Fibroblast of gingiva (primary cell): ENCODE measurements at places on chromosomes 1 and 21.

DNA sequence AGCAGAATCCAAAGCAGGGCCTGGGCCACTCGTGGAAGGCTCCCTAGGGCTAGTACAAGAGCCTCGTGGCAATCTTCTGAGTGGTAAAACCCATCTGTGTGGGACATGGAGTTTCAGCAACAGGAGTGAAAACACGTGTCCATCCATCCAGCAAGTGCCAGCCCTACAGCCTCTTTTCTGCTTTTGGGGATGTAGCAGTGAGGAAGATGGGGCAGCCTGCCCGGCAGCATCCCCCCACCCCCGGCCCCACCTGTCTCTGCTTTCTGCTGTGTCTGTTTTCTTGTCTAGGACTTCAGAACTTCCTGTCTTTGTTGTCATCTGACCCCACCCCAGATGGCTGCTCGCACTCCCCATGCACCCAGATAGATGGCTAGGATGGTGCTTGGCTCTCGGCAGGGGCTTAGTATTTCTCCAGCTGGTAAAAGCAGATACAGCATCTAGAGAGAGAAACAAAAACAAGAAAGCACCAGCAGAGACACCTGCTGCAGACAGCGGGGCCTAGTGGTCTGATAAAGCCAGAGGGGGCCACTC, 1.5 kb downstream of the CPTP start:
- no peak for DNase-seq

- DNase-seq = no peak
These were observed 6.1 kb downstream of the CD101 start for GRCh38 chr1:117007719-117008013.

- DNase-seq = peak; percentile 91
These were observed 24.4 kb upstream of the AHCYL1 start for GRCh38 chr1:109959974-109960744.

DNA sequence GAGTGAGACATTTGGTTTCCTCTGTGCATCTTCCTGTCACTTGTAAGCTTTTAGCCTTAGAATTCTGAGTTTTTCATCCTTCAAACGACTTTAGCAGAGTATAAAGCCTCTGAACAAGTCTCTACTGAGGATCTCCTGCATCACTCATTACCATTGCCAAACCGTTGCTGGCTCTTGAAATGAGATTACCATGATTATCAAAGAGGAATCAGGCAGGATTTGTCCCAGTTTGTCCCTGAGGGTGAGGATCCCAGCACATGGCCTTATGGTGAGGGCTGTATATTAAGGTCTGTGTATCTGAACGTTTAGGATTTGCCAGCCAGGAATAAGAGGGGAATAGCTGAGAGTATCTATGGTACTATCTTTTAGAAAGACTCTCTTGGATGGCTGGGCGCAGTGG, 169.5 kb upstream of the L1TD1 start:
- no peak for DNase-seq

DNA sequence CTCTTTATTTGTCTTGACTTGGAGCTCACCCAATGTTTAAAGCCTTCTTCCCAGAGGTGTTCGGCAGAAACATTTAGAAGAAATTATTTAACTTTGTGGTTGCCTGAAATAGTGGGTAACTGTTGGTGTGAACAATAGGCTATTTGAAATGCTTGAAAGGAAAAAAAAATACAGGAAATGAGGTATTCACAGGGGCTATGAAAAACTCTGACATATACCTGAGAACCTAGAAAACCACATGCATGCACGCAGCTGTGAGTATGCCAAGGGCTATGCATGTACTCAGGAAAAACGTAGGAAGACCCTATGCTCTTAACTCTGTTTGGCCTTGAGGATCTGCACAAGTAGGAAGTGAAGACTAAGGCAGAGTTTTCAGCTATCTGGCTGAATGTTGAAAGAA, 16.4 kb upstream of the RNF186 start:
- DNase-seq = no peak

DNA sequence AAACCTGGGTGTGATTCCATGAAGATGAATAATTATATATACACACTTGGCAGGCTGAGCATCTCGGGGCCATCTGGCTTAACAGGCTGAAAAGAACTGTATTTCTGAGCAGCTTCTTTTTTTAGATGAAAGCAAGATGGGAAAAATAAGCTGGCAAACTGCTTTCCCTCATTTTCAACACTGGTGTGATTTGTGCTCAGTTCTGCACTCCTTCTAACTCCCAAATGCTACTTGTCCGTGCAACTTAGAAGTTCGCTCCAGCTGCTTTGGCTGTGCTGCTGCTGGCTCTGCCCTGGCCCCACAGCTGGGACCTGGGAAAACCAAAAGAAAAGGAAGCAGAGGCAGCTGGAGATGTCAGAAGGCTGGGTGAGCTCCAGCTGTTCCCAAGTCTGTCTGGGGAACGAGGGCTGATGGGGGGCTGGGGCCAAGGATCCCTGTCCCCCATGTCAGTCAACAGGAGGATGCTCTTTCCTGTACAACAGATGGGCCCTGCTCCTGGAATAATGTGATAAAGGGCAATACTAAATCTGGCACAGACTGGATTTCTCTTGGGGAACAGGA, 44.9 kb downstream of the PAFAH2 start:
- DNase-seq = no peak

GRCh38 chr1:55217226-55217986, 2.2 kb upstream of the USP24 start:
- no peak for DNase-seq

DNA sequence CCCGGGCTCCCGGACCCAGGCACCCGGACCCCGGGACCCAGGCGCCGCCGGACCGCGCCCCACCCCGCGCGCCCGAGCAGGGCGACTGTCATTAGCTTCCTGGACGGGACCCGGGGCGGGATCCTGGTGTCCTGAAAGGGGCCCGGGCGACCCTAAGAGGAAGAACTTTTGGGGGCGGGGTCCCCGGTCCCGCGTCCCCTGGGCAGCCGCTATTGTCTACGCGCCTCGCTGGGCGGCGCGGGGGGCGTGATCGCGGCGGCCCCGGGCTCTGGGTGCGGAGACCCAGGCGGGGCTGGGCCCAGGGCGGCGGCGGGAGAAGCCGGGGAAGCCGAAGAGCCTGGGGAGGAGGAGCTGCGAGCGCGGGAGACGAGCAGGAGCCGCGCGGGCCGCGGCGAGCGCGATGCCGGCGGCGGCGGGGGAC, 465 bp downstream of the HUNK start:
- DNase-seq = no peak

DNA sequence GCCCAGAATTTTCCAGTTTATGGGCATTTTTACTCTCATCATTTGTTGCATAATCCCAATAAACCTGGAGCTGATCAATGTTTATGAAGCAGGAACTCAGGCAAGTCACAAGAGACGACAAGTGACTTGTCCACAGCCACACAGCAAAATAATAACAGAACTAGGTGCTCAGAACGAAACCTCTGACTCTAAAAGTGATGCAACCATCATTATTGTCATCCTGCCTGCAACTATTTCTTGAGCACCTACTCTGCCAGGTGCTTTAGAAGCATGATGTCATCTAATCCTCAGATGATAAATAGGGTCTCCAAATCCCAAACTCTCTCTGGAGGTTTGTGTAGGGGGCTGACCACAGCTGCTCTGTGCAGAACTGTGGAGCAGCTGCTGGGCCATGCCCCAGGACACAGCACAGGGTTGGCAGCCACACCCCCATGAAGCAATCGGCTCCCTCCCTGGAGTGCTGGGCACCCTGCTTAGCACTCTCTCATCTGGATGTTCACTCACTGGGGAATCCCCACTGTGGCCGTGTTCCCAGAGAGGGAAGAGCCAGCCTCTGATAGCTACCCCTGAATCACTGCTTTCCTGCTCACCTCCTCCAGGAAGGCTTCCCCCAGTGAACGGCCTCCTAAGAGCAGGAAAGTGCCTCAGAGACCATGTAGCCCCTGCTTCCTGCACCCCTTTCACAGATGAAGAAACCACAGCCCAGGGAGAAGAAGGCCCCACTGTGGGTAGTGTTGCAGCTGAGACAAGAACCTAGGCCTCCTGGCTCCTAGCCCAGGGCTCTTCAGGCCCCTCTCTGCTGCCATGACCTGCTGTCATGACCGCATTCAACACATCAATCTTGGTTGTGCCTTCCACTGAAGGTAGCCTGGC, 2.1 kb downstream of the TTC22 start:
- DNase-seq = no peak

DNA sequence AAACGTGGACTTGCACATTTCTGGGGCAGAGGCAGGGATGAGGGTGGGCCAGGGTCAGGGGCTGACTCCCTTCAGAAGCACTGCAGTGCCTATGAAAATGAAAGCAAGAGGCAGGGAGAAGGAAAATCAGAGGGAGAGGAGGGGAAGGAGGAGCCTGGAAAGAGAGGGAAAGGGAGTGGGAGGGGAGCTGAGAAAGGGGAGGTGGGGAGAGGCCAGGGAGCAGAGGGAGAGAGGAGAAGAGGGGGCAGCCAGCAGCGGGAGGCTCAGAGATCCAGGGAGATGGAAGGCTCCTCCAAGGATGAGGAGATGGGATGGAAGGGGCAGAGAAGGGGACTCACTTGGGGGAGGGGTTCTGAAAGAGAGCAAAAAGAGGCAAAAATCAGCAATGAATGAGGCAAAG, 96.3 kb upstream of the KLHDC7A start:
- DNase-seq = no peak

GRCh38 chr1:116991171-116991845, 10.3 kb upstream of the CD101 start:
- no peak for DNase-seq

DNA sequence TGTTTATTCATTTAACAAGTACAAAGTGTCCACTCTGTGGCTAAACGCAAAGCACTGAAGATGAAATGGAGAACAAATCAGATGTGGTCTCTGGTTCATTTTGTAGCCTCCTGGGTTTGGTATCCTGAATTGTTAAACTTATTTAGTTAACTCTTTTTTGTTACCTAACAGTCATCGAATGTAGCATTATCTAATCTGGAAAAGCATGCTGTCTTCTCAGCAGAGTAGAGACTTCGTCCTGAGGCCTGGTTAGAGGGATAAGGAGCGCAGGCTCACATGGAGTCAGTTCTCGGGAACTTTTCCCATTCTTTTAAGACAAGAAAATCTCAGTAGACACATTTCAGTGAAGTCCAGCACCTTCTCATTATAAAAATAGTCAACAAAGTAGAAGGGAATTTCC, 33.1 kb upstream of the SH3D21 start:
- DNase-seq = no peak

GRCh38 chr1:33088119-33088906, 7.4 kb downstream of the AZIN2 start:
- no peak for DNase-seq

DNA sequence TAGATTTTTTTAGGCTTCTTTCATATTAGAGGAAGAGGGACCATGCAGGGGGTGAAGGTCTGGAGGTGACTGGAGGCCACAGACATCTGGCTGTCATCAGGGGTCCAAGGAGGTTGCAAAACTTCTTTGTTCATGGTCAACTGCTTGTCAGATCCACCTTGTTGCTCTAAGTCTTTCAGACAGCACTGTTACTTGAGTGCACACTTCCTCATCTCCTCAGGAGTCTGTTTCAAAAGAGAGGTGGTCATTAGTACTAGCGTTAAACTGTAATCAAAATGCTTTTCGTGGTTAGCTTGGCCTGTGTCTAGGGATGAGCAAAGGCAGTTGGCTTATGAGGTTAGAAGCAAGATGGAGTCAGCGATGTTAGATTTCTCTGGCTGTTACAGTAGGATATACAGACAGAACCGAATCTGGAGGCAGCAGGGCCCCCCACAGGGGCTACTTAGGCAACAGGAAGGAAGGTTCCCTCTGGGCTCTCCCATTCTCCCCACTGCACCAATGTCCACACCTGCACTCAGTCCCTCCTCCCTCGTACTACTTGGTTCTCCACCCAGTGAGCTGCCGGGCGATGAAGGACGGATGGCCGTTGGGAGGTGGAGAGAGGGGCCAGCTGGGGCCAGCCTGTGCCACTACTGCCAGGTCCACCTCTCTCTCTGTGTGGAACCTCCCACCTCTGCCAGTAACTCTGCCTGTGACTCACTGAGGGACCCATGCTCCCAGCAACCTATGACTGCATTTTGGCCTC, 57.2 kb downstream of the TOR1AIP2 start:
- DNase-seq = no peak

GRCh38 chr1:19035377-19036040, 79.0 kb upstream of the IFFO2 start:
- no peak for DNase-seq

DNA sequence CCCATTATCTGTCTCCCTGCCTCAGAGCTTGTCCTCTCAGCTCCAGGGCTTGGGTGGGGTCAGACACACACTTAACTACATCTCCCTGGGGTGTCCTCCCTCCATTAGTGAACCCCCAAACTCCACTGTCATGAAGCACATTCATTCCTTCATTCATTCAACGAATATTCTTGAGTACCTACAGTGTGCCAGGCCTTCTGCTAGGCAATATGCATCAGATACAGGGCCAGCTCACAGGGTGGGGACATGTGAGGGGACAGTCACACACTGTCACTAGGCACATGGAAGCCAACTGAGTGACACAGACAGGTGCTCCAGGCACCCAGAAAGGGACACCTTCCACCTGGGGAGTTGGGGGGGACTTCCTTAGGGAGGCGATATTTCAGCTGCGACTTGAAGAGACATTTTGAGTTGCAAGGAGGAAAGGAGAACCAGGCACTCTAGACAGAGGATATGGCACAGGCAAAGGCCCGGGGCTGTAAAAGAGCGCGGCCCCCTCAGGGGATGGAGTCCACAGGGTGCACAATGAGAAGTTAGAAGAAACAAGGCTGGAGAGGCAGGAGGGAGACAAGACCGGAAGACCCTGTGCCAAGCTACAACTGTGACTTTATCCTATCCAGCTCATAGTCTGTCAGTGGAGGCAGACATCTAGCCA, 8.7 kb upstream of the S100A8 start:
- DNase-seq = no peak

DNA sequence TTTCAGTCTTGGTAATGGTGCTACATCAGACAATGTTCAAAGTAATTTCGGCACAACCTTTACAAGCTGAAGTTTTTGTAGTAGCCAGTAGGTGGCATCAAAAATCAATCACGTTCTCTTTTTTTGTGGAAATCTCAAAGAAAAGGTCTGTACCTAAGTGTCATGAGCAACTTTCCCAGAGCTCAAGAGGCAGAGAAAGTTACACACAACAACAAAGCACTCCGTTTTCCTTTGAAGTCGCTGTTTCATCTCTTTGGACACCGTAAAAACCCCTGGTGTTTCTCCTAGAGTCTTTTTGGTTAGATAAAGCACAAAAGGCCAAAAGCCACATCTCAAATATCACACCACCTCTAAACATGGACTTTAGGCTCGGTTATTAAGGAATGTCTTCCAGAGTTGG, 131.6 kb downstream of the LHX8 start:
- DNase-seq = peak; percentile 26

- peak; percentile 96 for DNase-seq
These were observed 136.5 kb downstream of the FGGY start for GRCh38 chr1:59433440-59433813.
